T-helper 17 cell (primary cell): ENCODE measurements at places on chromosomes 7 and 10.

DNA sequence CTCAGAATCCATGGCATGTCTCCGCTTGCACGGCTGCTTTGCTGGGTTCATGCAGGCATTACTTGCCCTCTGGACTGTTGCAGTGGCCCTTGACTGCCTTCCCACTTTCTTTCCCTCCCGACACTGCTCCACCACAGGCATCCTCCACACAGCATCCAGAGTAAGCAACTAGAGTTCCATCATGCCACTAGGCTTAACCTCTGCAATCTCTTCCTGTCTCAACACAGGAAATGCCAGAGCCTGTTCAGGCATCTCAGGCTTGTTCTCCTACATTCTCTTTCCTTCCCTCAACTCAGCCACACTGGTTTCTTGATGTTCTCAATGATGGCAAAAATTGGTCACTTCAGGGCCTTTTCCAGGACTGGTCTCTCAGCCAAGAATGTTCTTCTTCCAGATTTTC lies 284.5 kb upstream of the KLF6 start:
- no peak for DNase-seq

- DNase-seq = no peak
These were observed 28.0 kb upstream of the CPN1 start for GRCh38 chr10:100109670-100110069.

DNA sequence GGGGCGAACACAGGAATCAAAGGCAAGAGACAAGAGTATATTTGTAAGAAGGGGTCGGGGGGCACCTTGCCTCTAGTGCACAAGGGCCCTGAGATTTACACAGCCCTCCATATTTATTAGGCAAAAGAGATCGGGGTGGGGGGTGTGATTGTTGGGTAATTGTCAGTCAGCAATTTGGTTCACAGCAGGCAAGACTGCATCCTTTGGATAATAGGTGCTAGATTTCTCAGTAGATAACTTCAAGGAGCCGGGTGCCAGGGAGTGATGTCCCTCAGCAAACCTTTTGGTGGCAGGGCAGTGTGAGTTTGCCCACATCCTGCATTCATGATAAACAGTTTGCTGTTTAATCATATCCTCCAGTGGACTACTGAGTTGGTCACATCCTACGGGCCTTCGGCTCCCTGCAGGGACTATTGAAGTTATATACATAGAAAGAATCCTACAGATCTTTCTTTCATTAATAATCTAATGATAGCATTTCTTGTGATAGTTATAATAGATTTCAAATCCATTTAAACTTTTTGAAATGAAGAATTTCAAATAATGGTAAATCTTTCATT lies 178.5 kb downstream of the GNAI1 start:
- no peak for DNase-seq

- DNase-seq = no peak
These were observed 18.9 kb downstream of the LMOD2 start for GRCh38 chr7:123674399-123675180.

- DNase-seq = no peak
These were observed 12.6 kb upstream of the FGFR2 start for GRCh38 chr10:121610798-121611323.

DNA sequence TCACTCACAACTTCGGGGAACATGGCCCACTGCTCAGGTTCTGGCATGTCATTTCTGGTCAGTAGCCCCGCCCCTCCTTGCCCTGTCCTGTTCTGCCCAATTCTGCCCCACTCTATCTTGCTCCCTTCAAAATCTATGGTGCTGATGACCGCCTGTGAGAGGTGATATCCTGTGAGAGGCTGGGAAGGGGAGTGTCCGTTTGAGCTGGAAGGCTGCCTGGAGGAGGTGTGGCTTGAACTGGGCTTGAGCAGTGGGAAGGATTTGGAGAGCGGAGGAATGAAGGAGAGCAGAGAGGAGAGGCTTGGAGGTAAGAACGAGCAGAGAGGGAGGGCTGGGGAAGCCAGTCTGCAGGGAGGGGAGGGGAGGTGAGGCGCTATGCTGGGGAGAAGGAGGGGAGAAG lies 145.3 kb downstream of the RPS24 start:
- DNase-seq = no peak

GRCh38 chr7:7148798-7149481 lies 33.4 kb upstream of the C1GALT1 start:
- no peak for DNase-seq

DNA sequence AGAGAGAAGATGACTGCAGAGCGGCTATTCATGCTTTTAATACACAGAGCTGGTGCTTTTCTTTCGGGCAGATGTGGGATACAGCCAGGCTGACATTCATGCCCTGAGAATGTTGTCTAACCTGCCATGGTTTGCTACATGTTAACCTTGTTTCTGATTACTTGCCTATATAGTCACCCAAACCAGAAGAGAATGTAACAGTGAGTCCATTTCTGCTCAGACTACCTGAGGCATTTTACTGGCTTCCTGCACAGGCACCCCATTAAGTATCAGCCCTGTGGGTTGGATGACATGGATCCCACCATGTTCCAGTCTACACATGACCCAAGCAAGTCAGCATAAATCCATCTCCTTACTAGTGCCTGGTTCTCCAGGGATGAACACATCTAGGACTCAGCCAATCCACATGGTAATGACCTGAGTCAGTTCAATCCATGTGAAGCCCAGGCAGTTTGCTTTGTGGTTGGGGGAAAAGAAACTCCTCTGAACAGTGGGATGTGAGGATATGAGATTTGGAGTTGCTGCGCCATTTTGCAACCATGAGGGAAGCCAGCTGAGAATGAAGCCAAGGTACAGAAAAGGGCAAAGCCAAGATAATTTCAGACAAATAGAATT lies 55.7 kb upstream of the MKX start:
- no peak for DNase-seq

- no peak for DNase-seq
These were observed 17.2 kb downstream of the AP5Z1 start for GRCh38 chr7:4792537-4793126.

DNA sequence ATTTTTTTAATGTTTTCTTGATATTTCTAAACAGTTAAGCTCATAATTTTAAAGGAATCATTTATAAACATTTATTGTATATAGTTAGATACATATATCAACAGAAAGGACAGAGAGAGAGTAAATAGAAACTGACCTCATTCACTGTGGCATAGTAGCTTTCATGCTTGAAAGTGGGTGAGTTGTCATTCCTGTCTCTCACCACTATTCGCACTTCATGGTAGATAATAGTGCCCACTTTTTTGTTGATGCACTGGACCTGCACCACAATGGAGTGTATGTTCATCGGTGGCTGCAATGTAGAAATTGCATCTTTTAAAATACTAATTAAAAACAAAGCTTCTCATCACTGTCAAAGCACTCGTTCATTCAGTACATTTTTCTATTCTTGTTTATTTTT lies 432.0 kb downstream of the PCDH15 start:
- DNase-seq = no peak

- DNase-seq = no peak
These were observed 463.9 kb downstream of the PARD3 start for GRCh38 chr10:34351161-34351560.

- DNase-seq = peak; percentile 28
These were observed 488 bp downstream of the EIF4H start for GRCh38 chr7:74174606-74175082.

- DNase-seq = no peak
These were observed 181.1 kb downstream of the PTPN20 start for GRCh38 chr10:47092376-47092775.

GRCh38 chr7:117470777-117471176 lies 9.0 kb upstream of the CFTR start:
- no peak for DNase-seq

GRCh38 chr7:97601931-97602457 lies 129.9 kb upstream of the TAC1 start:
- DNase-seq = no peak

GRCh38 chr10:51964630-51965029 lies 265.2 kb upstream of the CSTF2T start:
- no peak for DNase-seq

DNA sequence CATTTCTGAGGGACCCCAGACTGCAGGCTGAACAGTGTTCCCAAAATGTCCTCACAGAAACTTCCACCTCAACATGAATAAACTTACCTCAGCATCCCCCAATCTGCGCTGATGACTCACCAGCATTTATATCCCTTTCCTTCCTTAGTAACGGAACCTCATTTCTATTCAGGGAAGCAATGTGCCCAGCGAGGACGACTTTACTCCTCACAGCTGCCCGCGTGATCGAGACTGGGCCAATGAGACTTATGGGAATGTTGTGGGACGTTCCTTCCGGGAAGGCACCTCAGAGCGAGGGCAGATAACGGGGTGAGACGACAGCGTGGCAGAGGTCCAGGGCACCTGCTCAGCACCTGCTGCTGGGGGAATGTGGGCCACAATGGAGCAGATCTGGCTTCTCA lies 73.1 kb upstream of the CAMK2B start:
- DNase-seq = no peak

DNA sequence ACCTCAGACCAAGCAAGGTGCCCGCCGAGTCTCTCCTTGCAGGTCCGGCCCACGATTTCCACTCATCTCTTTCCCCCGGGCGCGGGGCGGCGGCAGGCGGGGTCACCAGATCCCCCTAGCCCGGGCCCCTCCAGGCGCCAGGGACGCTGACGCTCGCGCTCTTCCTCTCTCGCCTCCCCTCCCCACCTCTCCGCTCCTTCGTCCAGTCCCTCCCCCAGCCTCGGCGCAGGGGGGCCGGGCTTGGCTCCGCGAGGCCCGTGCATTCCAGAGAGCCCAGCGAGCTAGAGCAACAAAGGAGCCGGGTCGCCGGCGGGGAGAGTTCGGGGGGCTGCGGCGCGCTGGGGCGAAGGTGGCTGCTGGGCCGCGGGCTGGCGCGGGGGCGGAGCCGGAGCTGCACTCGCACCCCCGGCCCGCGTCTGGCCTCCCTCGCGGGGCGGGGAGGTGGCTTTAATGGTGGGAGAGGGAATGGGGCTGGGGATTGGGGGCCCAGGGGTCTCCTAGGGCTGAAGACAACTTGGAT lies at the start of gene SMO:
Gene SMO (plus strand): TSS at position 262 of the 520 bp plus-strand sequence. CDS start 519 bp downstream, outside the sequence.
- DNase-seq = no peak

- DNase-seq = no peak
These were observed 14.9 kb downstream of the HIPK2 start for GRCh38 chr7:139762886-139763285.

- DNase-seq = no peak
These were observed 313.2 kb upstream of the KCND2 start for GRCh38 chr7:119959811-119960210.

GRCh38 chr10:3960496-3960895 lies 175.5 kb upstream of the KLF6 start:
- DNase-seq = no peak
